ENCODE measurements at places on chromosomes 1 and 21. TPM values are rescaled to one million over a fixed set of nuclear protein-coding genes. Genes with fewer than 3 reads are reported as not detected.

DNAI4 gene
- 0.68 TPM for total RNA-seq

WDR3 gene
- 60.8 TPM for total RNA-seq

TFF3 gene
- total RNA-seq = 52.7 TPM

KCNE2 gene
- not detected for total RNA-seq

KCNK2 gene
- total RNA-seq = not detected

MNDA gene
- total RNA-seq = not detected

PER3 gene
- total RNA-seq = 2.7 TPM
